ENCODE measurements at places on chromosomes 1 and 21. TPM values are rescaled to one million over a fixed set of nuclear protein-coding genes. Genes with fewer than 3 reads are reported as not detected.

Gene CHIA
- total RNA-seq: not detected

Gene KRTAP19-6
- total RNA-seq: not detected

Gene ATP1A2
- total RNA-seq: 541 TPM

Gene OR6N1
- total RNA-seq: not detected

Gene S100A14
- total RNA-seq: not detected

Gene PTPN22
- 0.56 TPM for total RNA-seq

Gene SAMD11
- total RNA-seq: 0.37 TPM

Gene GSTM3
- total RNA-seq: 10.1 TPM

Gene MCOLN3
- total RNA-seq: not detected

Gene CD1B
- not detected for total RNA-seq

Gene AMY1B
- total RNA-seq: not detected

Gene MATN1
- not detected for total RNA-seq

Gene GJB3
- not detected for total RNA-seq

Gene CASP9
- 8.9 TPM for total RNA-seq

Gene FMN2
- total RNA-seq: not detected

Gene MROH9
- not detected for total RNA-seq

Gene FCRL1
- total RNA-seq: not detected

Gene CFHR5
- total RNA-seq: not detected

All from psoas muscle (tissue), 8 donors.